ENCODE measurements at places on chromosomes 6 and 20.

DNA sequence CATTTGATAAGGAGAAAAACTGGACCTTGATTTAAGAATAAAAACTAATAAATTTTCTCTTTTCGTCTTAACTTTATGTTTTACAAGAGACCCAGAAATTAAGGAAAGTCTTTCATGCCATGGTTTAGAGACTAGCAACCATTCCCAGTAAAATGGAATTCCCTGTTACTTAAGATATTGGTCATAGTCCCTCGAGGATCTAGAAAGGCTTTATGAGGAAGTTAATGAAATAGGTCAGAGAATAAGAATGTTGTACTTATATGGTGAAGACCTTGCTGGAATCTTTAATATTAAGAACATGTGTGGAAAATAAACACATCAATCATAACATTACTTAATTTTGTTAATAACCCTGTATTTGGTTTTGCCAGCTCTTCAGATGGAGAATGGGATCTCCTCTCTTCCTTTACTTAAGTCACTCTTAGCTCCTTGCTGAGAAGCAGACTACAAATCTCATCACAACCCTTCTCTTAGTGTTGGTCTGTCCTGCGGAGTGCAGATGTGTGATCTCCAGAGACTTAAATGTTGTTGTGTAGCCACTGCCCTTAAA lies 382.9 kb downstream of the QKI start:
- DNase-seq, result no peak

DNA sequence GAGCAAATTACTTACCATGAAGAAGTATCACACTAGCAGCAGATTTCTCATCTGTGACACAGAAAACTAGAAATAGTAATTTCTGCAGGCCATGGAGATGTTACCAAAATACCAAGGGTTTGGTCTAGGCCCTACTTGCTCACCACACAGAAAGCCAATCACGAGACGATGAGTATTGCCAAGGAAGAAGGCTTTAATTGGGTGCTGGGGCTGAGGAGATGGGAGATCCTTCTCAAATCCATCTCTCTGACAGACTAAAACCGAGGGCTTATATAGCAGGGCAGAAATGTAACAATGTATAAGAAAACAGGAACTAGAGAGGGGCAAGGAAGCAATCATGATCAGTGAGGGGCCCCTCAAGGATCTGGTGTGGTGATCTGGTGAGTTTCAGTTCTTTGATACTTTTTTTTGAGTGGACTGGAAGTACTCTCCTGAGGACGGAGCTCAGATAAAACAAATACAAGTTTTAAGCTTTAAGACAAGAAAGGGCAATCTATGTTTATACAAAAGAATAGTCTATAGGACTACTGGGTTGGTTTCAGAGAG lies 40.9 kb downstream of the RNF182 start:
- DNase-seq, result no peak

DNA sequence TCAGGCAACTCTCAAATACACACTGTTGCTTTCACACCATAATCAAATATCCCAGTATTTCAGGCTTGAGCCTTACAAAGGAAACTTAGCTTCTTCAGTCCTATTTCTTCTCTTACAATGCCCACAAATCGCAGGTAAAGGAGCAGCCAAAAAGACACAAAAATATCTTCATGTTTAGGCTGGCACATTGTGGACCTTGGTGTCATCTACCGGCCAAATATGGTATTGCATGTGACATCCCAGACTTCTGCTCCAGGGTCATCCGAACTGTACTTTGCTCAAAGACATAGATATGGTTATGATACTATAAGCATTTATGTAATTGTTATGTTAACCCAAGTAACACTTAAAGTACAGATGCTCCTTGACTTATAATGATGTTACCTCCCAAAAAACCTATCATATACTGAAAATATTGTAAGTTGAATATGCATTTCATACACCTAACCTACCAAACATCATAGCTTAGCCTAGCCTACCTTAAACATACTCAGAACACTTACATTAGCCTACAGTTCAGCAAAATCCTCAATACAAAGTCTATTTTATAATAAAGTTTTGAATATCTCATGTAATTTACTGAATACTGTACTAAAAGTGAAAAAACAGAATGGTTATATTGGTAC lies 4.6 kb downstream of the OR2H2 start:
- peak; percentile 29 for DNase-seq

DNA sequence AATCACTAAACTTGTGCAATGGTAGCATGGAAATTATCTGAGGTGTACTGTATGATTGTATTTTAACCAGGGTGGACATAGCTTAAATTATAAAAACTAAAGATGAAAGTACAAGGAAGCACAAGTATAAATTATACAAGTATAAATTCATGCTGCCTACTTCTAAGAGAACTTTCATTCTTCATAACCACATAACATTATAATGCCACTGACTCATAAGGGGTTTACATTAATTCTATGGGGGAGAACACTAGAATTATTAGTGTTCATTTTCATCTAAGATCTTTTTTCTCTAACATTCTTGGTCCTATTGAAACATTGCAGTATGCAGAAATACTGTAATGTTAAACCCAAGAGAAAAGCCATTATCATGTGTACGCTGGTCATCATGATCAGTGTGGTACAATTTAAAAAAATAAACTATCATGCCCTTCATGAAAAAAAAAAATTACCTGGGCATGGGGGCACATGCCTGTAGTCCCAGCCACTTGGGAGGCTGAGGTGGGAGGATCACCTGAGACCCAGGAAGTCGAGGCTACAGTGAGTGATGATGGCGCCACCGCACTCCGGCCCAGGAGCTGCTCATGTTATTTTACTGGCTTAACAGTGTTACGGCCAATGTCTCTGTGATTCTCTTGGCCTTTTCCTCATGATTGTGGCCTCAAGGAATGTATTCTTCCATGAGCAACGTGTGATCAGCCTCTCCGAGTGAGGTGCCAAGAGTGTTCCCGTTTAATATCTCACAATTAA lies 25.9 kb upstream of the AHCY start:
- no peak for DNase-seq

DNA sequence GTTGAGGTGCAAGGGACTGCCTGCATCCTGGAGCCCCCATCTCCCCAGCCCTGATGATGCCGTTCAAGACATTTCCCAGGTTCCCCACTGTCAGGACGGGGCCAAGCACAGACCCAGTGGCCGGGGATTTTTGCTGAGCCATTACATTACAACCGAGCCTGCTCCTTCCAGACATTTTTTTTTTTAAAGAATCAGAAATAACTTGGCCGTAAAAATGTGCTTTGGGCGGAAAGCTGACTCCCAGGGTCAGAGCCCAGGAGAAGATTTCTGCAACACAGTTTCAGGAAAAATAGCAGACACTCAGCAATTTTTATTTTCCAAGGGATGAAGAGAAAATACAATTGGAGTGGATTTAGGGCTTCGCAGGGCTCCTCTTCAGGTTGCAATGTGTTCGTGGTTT lies 87.9 kb downstream of the LRFN2 start:
- DNase-seq, result no peak

GRCh38 chr20:33897313-33897912 lies 86.3 kb downstream of the CHMP4B start:
- no peak for DNase-seq

GRCh38 chr20:58880994-58881752 lies 28.7 kb downstream of the GNAS start:
- DNase-seq, result no peak

- peak; percentile 83 for DNase-seq
These were observed 84.7 kb downstream of the HDGFL1 start for GRCh38 chr6:22653980-22654610.

- DNase-seq, result peak; percentile 73
These were observed 4.7 kb downstream of the ZMYND8 start for GRCh38 chr20:47351643-47352331.

DNA sequence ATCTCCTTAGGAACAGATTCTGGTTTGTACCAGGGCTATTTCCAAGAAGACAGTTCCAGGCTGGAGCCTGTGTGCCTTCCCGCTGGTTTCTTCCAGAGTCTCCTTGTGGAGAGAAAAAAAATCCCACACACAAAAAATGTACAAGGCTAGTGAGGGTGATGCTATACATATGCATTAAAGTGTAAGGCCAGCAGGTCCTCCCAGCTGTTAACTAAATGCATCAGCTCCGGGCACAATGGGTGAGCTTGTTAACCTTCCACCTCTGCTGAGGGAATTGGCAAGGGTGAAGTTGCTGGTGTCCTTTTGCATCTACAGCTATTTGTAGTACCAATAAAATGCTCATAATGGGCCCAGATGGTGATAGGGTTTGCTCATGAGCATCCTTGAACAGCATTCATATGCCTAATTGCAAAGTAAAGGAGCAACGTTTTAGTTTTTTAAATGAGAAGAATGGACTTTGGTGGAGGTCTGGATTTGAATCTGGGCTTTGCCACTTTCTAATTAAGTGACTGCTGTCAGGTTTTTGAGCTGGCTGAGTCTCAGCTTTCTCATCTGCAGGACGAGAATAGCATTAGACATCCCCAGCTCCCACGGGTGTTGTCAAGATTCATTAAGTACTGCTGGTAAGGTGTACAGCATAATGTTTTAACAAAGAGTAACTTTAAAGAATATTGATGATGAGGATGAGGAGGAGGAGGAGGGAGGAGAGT lies 361.8 kb downstream of the QKI start:
- no peak for DNase-seq

DNA sequence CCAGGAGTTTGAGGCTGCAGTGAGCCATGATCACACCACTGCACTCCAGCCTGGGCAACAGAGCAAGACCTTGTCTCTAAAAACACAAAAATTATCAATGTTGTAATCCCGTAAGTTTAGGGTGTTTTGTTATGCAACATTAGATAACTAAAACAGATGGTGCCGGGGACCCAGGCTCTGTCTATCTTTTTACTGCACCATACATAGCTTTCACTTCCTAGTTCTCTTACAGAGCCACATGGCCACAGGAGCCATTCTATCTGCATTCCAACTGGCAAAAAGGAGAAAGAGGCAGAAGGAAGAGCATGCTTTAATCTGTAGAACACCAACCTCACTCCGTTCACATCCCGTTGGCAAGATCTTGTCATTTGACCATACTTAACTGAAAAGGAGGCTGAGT lies 5.4 kb upstream of the TCF15 start:
- no peak for DNase-seq

DNA sequence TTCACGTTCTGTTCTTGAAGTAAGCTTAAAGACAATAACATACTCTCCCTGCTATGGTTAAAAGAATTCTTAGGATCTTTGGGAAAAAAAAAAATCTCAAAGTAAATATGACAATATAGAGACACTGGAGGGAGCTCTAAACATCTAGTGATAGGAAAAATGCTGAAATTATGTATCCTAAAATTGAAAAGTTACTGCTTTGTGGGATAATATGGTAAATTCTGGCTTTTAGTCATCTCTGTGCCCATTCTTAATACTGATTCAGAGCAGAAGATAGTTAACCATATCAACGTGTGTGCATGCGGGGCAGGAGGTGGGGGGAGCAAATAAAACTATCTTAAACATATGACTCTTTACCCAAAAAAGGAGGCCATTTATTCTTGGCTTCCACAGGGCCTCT lies 165.4 kb downstream of the GMPR start:
- DNase-seq, result no peak

- no peak for DNase-seq
These were observed 35.0 kb downstream of the HUS1B start for GRCh38 chr6:621931-622330.

DNA sequence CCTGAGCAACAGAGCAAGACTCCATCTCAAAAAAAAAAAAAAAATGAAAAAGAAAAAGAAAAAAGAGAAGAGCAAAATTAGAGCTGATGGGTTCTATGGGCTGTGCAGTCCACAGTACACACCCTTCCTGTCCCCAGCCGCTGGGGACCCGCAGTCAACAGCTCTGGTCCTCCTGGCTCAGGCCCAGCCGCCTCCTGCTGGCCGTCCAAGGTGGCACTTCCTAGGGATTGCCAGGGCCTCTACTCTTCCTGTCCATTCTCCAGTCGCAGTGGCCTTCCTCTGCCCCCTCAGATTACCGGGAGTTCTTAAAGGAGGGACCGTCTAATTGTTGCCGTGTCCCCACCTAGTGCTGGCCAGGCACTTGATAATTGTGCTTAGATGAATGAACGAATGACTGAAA lies 41.7 kb downstream of the TMEM242 start:
- no peak for DNase-seq

- no peak for DNase-seq
These were observed 49.3 kb downstream of the SPATA2 start for GRCh38 chr20:49866051-49866450.

GRCh38 chr20:54061101-54061881 lies 9.1 kb downstream of the BCAS1 start:
- no peak for DNase-seq

GRCh38 chr6:87066449-87067333 lies 28.2 kb downstream of the CGA start:
- DNase-seq, result peak; percentile 64

DNA sequence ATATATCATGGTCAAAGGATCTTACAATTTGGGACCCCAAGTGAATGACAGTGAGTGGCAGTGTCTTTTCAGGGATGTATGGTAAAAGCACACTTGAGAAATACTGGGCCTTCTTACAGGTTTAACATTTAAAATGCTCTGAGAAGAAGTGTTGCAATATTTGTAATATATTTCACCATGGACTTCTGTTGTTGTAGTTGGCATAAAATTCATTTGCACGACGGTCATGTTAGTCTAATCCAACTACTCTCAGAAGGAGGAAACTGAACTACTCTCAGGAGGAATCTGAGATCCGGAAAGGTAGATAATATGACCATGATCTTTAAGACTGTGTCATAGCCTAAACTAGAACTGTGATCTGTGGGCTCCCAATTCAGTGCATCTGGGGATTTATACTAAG lies 700.1 kb downstream of the HDGFL1 start:
- DNase-seq, result no peak

DNA sequence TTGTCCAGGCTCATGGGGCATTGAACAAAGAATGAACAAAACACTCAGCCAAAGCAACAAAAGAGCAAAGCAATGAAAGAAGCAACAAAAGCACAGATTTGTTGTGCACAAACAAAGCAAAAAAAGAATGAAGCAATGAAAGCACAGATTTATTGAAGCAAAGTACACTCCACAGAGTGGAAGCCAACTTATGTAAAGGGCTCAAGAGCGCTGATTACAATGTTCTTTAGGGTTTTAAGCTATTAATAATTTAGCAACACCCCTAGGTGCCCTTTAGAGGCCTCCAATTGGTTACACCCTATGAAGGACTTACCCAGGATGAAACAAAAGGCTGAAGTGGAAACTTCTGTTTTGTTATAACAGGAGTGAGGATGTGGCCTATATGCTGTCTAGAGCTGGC lies 179.2 kb upstream of the PROKR2 start:
- no peak for DNase-seq

DNA sequence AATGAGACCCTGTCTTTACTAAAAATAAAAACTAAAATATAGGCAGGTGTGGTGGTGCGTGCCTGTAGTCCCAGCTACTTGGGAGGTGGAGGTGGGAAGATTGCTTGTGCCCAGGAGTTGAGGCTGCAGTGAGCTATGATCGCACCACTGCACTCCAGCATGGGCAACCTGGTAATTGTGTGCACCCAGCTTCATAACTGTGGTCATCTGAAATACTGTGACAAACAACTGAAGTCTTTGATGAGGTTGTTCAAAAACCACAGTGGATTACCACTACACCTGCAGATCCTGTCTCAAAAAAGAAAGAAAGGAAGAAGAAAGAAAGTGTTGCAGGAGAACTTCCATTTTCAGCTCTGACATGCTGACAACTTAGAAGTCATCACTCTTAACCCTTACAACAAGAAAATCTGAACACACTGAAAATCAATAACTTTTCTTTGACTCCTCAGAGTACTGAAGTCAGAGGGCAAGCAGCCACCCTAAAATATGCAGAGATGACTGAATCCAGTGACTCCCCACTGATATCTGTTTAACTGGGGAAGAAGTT lies 13.8 kb upstream of the ZBP1 start:
- DNase-seq, result no peak
